Right ventricle myocardium inferior (tissue), 1 donor: ENCODE measurements at places on chromosomes 5 and 9. TPM values are rescaled to one million over a fixed set of nuclear protein-coding genes. Genes with fewer than 3 reads are reported as not detected.

DNA sequence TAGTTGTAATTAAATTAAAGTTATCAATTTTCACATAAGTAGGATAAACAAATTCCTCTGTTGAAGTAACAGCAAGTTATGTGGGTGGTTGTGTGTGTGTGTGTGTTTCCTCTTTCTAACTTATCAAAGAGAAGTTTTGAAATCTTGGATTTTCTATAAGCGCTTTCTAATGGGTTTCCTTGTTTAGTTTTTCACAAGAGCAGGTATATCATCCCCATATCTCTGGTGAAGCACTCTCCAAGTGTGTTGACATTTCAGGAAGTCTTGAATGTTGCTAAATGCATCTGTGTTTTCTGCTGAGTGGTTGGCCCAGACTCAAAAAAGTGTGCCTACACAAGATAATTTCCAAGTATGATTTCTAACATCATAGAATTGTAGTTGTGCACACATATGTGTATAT is 43.3 kb downstream of the PRDM6 start:
- no peak for DNase-seq

ENTPD2 gene
- total RNA-seq = 2.7 TPM

INSL6 gene
- not detected for total RNA-seq

DNA sequence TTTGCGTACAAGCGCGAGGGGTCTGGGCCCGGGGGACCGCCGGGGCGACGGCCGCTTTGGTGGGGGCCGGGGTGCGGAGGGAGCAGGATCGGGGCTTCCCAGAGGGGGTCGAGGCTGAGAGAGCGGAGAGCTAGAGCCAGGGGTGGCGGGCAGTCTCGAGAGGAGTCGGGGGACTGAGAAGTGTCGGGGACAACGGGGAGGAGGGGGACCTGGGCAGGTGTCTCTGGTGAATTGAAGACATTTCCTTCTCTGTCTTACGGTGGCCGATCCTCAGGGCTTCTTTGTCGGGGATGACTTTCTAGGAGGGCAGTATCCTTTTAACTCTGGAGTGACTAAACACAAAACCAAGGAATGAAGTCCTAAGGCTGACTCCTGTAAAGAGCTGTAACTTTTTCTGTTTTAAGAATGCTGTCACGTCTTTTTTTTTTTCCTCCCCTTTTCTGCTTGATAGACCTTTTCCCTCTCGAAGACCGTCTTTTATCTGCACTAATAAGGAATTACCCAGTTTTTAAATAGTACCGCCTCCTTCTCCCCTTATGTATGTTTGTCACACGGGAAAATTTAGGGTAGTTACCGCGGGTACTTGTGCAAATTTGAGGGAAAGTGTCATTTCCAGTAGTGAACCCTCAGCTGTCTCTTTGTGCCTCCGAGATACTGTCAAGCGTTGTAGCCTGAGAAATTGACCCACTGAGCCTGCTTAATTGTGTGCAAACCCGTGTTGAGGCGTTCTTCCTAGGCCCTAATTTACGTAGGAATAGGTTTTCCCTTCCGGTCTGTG is 822 bp downstream of the DENND4C start:
- peak; percentile 73 for DNase-seq

ELOVL7 gene
- total RNA-seq = 0.46 TPM

GRCh38 chr5:168865968-168866367 is 286.8 kb upstream of the PANK3 start:
- DNase-seq = no peak

PRSS3 gene
- not detected for total RNA-seq
